ENCODE measurements at places on chromosomes 5 and 9. TPM values are rescaled to one million over a fixed set of nuclear protein-coding genes. Genes with fewer than 3 reads are reported as not detected.

GTF2H2C gene
- total RNA-seq = 37.2 TPM

CDC20B gene
- not detected for total RNA-seq

PLPPR1 gene
- not detected for total RNA-seq

ACSL6 gene
- 0.67 TPM for total RNA-seq

RGS7BP gene
- not detected for total RNA-seq

THBS4 gene
- total RNA-seq = 0.31 TPM

GNAQ gene
- total RNA-seq = 39.4 TPM

EGFL7 gene
- 0.52 TPM for total RNA-seq

HCN1 gene
- not detected for total RNA-seq

LRRC19 gene
- not detected for total RNA-seq

BAAT gene
- not detected for total RNA-seq

CNTLN gene
- 2.3 TPM for total RNA-seq

CKMT2 gene
- not detected for total RNA-seq

NMUR2 gene
- not detected for total RNA-seq

DNA sequence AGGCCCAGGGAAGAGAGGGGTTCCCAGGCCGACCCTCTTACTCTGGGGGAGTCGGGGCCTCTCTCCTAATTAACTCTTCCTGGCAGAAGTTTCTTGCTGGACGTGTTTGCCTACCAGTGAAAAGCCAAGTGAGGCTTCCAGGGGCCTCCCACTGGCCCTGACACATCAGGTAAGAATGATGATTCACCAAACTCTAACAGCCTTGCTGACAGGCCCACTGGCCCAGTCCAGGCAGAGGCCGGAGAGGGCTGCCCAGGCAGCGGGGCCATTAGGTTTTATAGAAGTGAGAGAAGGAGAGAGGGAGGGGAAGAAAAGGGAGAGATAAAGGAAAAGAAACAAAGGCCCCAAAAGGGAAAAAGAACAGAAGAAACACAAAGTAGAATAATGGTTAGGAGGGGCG is 50.8 kb upstream of the FOXE1 start:
- DNase-seq = no peak

GRCh38 chr5:178141550-178141949 is 10.7 kb downstream of the RMND5B start:
- no peak for DNase-seq

DNA sequence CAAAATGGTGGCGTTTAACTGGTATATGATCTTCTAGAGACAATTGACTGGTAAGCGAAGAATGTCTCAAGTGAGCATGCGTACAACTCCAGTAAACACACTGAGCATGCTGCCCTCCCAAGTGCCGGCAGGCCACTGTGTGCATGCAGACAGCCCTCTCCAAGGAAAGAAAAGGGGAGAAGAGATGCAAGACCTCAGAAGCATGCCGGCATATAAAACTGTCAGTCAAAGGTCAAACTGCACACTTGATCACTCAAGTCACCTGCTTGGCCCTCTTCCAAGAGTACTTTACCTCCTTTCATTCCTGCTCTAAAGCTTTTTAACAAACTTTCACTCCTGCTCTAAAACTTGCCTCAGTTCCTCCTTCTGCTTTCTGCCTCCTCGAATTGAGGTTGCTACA is 910.2 kb downstream of the TAF11L14 start:
- no peak for DNase-seq

DNA sequence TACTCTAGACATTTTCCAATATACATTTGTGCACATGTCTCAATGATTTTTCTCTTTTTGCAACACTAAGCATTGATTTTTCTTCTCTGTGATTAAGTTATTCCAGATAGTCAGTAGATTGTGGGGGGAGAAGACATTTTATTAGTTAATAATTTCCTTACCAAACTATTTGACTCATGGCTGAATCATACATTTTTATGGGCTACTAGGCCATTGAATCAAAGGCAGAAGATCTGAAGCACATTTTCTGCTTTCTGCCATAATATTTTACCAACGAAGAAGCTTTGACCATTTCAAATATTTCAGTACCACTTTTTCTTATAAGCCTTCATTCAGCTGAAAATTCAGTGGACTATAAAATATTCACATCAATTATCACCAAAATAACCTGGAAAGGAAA is 175.6 kb downstream of the IRX2 start:
- no peak for DNase-seq

- no peak for DNase-seq
Observed at GRCh38 chr5:55151923-55152842, 7.8 kb upstream of the GPX8 start.

GRCh38 chr5:123752552-123753179 is 240.7 kb downstream of the CSNK1G3 start:
- DNase-seq = no peak

DNA sequence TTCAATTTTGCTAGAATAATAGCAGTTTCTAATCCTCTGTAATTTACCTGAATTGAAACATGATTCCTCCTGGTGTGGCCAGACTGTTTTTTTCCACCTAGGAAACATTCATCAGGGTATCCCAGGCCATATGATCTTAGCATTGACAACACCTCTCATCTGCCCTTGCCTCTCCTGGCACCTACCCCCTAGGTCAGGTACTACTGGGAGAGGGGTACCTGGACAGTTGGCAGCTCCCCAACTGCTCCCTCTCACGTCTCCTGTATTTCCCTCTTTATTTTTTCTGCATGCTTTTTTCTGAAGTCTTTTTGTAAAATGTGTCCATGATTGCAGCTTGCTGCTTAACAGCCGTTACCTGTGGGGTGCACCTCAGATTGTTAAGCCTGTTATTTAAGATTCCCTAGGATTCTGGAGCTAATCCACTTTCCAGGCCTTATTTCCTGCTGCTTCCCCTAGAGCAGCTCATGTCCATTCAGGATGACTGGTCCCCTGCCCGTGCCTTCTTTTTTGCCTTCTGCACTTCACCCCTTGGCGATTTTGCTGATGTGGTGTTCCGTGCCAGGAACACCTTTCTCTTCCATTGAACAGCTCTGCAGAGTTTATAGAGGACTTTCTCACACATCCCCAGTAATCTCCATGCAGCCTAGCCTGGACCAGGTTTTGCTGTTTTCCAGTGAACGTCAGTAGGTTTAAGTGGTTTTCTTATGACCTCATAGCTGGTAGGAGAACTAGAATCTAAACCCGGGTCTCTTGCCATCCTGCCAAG is 33.6 kb downstream of the SNX30 start:
- DNase-seq = no peak

DNA sequence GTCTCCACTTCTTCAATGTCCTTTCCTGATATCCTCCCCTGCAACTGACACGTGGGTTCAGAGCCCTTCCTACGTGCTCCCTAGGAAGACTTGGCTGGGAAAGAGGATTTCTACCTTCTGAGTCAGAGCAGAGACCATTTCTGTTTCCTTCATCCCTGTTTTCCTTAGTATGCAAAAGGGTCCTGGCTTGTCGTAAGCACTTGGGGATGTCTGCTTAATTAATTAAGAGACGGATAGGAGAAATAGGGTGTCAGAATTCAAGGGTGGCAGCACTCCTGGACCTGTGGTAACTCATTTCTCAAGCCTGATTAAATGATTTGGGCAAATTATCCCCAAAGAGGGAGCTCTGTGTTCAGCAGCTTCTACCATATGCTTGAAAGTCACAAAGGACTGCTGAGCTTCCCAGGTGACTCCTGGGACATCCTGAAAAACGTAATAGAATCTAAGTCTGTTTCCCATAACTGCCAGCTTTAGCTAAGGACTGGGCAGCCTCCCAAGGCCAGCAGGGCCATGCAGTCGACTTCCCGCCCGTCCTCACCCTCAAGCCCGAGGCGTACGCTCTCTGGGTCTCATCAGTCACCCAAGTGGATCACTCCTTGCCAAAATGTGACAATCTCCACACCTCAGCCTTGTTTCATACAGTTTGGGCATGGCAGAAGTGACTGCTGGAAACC is 20.5 kb downstream of the ABCA1 start:
- DNase-seq = no peak

DNA sequence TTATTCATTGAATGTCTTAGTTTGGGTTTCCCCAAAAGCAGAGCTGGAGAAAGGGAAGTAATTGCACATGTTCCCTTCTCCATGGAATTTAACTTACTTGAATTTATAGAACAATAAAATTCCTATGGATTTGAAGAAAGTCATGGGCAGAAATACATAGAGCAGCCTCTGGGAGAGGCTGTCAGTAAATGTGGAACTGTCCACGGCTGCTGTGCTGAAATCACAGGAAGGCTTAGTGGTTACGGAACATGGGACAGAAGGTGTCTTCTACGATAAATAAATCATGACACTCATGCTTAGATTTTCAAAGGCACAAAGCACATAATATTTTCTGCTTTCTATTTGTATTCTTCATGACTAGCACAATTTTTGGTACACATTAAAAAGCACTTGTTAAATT is 440.6 kb upstream of the IZUMO3 start:
- no peak for DNase-seq

DNA sequence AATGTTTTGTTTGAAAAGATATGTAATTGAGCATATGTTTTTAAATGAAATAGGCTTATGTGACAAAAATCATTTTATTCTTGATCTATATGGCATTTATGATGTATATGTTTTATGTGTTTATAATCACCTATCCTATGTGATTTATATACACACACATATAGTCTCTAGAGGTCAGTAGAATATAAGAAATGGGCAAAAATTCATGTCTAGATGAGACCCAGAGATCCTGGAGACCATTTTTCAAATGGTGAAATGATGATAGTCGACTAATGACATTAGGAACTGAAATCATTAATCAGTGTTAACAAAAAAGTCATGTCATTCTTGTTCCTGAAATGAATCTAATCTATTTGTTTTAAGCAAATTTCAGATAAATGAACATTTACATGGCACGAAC is 709.2 kb upstream of the WWC1 start:
- DNase-seq = no peak

DNA sequence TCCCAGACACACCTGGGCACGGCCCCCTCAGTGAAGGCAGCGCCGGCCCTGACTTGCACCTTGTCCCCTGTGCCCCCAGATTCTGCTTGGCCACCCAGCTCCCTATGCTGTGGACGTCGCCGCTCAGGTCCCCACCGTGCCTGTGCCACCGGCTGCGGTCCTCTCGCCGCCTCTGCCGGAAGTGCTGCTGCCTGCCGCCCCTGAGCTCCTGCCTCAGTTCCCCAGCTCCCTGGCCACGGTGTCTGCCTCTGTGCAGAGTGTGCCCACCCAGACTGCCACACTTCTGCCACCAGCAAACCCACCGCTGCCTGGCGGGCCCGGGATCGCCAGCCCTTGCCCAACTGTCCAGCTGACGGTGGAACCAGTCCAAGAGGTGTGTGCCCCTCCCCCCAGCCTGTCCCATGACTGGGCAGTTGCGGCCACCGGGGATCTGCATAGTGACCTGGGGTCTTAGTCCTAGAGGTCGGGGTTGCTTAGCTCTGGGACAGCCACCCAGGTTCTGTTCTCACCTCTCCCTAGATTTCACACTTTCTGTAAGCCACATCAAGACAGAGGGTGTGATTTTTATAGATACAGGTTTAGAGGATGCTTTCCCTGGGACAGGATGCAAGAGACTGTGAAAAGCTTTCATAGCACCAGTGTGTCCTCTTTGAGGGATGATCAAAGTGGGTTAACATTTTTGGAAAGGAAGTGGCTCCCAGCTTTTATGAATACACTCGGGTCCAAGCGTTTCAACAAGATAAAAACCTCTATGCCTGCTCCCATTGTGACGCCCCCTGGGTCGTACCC is 78.0 kb downstream of the WNK2 start:
- DNase-seq = no peak

- no peak for DNase-seq
Observed at GRCh38 chr9:114192539-114192938, 37.2 kb downstream of the COL27A1 start.

GRCh38 chr9:97136421-97136820 is 97.5 kb upstream of the CTSV start:
- no peak for DNase-seq

DNA sequence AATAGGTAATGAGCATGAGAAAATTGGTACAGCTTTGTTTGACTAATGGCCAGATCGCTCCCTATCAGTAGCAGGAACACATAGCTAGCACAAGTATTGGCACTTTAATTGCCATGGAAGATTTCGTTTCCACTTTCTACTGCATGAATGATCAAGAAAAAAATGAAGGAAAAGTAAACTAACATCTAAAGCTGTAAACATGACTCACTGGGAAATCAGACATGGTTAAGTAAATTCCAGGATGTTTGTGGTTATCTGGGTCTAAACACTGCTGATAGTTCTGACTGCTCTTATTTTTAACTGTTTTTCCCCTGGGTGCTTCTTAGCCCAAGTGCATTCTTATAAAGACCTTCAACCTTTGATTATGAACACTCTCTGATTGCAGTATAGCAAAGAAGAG is 388.9 kb downstream of the NR2F1-AS1 start:
- DNase-seq = no peak

- DNase-seq = no peak
Observed at GRCh38 chr5:17860660-17861315, 226.5 kb downstream of the TAF11L14 start.

- DNase-seq = no peak
Observed at GRCh38 chr9:129981180-129981907, 61.6 kb downstream of the FNBP1 start.

DNA sequence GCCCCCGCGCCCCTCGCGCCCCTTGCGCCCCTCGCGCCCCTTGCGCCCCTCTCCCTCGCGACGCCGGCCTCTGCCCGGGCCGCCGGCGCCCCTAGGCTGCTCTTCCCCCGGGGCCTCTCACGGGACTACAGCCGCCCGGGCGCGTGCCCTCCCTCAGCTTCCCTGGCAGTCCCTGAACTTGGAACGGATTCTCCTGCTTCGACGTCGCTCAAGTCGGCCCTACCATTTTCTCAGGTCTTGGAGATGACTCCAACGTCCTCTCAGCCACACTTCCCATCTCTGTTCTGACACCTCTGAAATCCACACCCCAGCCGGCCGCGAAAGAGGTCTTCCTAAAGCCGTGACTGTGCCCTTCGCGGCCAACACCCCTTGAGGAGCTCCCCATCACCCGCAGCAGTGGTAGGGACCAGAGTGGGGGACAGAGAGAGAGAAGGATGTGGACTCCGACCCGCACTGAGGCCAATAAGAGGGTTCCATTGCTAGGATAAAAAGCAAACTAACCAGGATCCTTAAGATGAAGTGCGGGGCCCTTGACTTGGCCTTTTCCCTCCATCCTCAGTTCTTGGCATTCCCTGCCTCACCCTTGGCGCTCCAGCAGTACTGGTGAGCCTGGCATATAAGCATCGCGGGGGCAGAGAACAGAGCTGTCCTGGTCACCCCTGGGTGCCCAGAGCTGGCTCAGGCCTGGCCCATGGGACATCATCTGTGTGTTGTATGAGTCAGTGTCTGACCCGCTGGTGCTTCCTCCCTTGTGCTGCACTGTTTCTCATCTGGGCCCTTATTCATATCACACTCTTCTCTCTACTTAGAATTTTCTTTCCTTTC is 38.6 kb upstream of the GARNL3 start:
- no peak for DNase-seq

GRCh38 chr5:65933295-65933694 is 6.9 kb downstream of the ERBIN start:
- DNase-seq = no peak

- DNase-seq = no peak
Observed at GRCh38 chr5:133347039-133347438, 265.3 kb downstream of the FSTL4 start.

DNA sequence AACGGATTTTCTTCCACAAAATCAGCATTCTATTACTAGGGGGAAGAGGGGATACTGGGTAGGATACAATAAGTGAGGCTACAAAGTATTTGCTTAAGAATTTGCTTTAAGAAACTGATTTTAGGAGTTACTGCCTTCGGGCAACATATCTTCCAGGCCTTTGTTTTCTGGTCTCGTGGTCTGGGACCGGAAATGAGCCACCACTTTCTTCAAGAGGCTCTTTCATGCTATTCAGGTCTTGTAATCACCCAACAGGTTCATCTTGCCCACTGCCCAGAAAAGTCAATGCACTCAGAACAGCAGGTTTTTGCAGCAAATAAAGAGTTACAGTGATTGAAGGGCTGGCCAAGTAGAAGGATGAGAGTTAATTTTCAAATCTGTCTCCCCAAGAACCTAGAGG is 6.6 kb upstream of the AOPEP start:
- no peak for DNase-seq
